ENCODE measurements at places on chromosomes 6 and 20.

- no peak for DNase-seq
These were observed 337.7 kb upstream of the PRND start for GRCh38 chr20:4383961-4384360.

GRCh38 chr6:2534406-2535042 lies 216.2 kb downstream of the MYLK4 start:
- no peak for DNase-seq

GRCh38 chr6:157143171-157143889 lies 180.0 kb downstream of the TMEM242 start:
- peak; percentile 76 for DNase-seq

GRCh38 chr6:4667591-4667990 lies 108.6 kb upstream of the CDYL start:
- DNase-seq, result no peak

DNA sequence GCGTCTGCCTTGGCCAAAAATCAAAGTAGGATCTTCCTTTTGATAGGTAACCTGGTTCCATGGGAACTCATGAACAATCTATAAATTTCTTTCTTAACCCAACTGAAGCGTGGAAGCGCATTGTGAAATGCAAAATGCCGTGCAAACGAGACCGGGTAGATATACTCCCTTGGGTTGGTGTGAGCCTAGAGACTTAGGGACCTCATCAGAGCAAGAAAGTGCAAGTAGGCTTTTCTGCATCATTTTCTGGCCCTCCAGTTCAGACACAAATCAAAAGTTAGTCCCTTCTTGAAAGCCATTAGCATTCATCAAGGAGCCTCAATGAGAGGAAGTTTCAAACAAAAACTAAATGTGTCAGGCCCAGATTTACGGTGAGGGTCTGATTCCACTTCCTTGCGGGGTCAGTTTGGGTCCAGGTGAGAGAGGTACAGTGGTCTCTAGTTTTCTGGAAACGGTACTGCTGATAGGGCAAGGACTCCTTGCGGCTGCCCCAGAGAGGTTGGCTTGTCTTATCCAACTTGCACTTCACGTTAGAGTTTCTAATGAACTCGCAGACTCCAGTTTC lies 5.3 kb upstream of the ZNF184 start:
- no peak for DNase-seq

DNA sequence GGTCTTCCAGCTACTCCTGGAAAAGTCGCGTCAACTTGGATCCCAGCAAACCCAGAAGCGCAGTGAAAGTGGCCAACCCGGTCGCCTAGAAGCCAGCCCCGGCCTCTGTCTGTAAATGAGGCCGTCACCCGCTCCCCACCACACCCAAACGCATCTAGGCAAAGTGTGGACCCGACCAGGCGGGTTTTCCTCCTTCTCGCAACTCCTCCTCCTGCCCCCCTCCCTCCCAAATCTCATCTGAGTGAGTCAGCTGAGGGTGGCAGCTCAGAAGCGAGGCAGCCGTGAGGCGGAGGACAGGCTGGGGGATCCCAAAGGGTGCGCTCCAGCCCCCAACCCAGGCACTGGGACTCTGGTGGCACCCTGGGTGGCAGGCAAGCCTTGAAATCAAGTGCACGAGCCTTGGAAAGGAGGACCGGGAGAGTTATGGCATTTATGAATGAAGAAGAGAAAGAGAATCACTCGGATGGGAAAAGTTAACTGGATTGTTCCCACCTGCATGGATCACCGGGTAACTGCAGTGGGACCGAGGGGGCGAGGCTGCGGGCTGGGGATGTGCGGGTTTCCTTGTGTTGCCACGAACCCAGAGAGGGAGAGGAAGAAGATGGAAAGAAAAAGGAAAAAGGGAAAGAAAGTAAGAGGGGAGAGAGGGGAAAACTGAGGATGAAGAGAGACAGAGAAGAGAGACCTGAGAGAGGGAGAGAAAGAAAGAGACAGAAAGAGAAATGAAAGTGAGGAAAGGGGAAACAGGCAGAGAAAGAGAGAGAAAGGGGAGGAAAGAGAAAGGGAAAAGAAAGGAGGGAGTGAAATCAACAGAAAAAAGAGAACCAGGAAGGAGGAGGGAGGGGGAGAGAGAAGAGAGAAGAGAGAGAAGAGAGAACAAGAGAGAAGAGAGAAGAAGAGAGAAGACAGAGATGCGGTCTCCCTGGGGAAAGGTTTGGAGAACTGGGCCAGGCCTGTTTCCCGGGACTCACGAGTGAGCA lies at the start of gene APCDD1L:
TSS of gene APCDD1L (minus strand) at position 167 of the 980 bp plus-strand sequence. CDS start 692 bp downstream, outside the sequence.
- no peak for DNase-seq

GRCh38 chr20:48309293-48309692 lies 518.5 kb downstream of the PREX1 start:
- no peak for DNase-seq

- DNase-seq, result no peak
These were observed 19.7 kb downstream of the TSHZ2 start for GRCh38 chr20:52991830-52992229.

- DNase-seq, result no peak
These were observed 36.9 kb downstream of the ARHGAP18 start for GRCh38 chr6:129672881-129673631.

GRCh38 chr6:26550250-26550993 lies 12.3 kb downstream of the HMGN4 start:
- peak; percentile 24 for DNase-seq

DNA sequence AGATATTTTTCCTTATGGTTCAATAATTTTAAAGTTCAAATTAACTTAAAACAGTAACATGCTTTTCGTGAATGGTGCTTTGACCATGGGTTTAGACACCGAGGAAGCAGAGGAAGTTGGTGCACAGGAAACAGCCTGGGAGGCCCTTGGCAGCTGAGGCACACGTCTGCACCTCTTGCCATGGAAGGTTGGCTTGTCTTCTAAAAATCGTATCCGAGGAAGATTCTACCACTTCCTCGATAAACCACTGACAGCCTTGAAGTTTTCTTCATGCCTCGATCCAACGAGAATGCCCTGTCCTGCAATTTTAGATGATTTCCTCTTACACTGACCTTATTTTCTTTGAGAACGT lies 12.2 kb downstream of the DLL1 start:
- DNase-seq, result no peak

GRCh38 chr6:108071736-108072276 lies 2.7 kb downstream of the OSTM1 start:
- DNase-seq, result no peak

GRCh38 chr6:82259389-82259788 lies 11.8 kb upstream of the IBTK start:
- DNase-seq, result no peak

DNA sequence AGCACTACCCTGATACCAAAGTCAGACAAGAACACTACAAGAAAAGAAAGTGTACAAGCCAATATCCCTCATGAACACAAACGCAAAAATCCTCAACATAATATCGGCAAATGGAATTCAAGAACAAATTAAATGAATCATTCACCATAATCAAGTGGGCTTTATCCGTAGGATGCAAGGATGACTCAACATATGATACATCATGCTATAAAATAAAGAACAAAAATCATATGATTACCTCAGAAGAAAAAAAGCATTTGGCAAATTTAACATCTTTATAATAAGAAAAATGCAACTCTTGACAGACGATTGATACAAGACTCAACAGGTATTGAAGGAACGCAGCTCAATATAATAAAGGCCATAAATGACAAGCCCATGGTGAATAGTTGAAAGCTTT lies 843.9 kb downstream of the FRK start:
- DNase-seq, result no peak

- no peak for DNase-seq
These were observed 132.4 kb upstream of the STXBP5 start for GRCh38 chr6:147071776-147072175.

DNA sequence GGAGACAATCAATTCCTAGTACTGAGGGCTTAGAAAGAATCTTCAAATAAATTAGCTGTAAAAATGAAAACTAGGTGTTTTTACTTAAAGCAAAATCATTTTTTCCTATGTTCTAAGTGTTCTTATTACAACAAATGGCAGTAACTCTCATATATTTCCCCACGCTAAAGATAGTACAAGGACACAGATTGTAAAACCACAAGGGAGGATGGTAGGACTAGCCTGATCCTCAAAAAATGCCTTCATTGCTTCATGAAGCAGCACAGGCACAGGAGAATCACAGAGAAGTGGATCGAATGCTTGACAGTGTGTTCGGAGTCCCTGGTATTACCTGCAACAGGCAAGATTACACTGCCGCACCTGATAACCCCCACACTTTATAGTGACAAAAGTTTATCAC lies 58.5 kb downstream of the SAMD3 start:
- DNase-seq, result no peak

DNA sequence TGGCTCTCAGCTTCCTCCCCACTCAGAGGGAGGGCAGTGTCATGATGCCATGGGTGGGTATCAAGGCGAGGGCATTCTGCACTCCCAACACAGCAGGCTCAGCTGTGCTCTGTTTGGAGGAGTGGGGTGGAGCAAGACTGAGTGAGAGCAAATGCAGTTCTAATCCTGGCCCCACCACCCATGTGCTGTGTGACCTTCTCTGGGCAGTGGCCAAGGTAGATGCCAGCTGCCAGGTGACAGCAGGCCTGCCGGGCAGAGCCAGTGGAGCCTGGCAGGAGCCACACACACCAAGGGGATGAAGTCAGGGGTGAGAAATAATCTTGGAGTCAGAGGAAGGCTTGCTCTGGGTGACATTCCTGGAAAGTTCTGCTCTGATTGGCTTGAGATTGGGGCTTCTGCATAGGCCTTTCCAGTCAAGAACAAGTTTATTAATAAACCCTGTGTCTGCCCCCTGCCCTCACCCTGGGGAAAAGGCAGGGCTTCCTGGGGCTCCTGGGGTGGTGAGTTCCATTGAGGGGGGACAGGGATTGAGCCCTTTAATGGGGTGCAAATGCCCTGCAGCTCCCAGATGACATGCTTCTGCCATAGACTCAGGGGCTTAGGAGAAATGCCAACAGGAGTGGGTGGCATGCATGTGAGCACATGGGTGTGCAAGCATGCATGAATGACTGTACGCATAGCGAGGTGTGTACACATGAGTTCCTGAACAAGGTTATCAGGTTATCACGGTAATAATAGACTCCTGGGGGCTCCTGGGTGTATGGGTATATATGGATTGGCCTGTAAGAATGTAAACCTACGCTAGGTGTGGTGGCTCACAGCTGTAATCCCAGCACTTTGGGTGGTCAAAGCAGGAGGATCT lies 134.2 kb downstream of the MRPL14 start:
- no peak for DNase-seq

GRCh38 chr20:63070771-63071540 lies 64.2 kb upstream of the BHLHE23 start:
- no peak for DNase-seq

DNA sequence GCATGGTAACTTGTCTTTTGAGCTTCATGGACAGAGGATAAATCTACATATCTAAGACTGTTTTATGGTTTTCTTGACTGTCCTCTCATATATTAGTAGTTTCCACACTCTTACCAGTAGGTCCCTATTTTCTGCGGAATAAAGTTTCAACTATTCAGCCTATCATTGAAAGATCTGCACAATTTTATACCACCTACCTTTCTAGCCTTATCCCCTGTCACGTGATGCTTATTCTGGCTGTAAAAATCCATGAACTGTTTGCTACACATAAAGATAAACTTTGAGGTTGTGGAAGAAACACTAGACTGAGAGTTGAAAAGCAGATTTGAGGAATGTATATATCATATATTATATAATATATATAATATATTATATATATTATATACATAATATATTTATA lies 423.8 kb downstream of the TENT5A start:
- DNase-seq, result no peak

DNA sequence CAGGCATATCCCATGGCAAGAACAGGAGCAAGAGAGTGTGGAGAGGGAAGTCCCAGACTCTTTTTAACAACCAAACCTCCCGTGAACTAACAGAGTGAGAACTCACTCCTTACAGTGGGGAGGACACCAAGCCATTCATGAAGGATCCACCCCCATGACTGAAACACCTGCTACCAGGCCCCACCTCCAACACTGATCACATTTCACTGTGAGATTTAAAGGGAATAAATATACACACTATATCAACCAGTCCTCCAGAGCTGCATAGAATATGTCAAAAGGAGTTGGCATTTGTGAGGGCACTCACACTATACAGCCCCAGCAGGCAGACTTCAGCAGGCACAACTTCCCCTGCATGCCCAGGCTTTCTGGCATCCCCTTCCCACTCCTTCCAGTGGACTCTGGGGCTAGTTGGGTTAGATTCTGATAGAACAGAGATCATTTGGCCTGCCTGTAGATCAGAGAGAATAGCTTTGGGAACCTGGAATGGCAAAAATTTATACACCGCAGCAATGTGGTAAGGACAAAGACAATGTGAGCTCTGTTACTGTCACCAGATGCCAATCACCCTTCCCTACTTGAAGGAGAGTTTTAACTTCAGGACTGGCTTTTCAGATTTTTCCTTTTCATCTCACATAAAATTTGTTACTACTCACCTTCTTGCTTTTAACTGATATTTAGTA lies 25.2 kb upstream of the TENT5A start:
- no peak for DNase-seq

DNA sequence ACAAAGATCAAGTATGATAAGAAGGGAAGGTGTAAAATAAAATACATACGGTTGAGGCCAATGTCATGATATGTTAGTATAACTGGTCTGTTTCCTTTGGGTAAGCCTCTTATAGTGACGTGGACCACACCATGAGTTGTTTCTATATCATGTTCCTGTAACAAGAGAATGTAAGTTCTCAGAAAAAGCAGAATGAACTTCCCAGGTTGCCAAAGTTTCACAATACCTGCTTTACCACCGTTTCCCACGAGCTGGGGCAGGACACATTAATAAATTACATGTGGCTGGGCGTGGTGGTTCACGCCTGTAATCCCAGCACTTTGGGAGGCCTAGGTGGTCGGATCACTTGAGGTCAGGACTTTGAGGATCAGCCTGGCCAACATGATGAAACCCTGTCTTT lies 42.6 kb upstream of the SLA2 start:
- DNase-seq, result no peak

DNA sequence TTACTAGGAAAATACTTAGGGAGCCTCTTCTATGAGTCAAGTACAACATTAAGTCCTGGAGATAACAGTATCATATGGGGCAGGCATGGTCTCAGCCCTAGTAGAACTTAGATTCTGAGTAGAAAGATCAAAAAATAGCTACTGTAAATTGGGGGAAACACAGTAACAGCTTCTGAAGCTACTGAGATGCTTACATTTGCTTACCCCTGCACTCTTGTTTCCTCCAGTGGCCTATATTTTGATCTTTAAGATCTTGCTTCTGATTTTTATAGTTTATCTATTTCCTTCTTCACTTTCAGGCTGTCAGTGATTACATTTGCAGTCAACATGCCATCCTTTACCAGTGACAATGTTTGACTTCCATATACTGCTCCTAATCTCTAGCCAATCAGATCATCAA lies 35.3 kb downstream of the HIVEP2 start:
- DNase-seq, result no peak

DNA sequence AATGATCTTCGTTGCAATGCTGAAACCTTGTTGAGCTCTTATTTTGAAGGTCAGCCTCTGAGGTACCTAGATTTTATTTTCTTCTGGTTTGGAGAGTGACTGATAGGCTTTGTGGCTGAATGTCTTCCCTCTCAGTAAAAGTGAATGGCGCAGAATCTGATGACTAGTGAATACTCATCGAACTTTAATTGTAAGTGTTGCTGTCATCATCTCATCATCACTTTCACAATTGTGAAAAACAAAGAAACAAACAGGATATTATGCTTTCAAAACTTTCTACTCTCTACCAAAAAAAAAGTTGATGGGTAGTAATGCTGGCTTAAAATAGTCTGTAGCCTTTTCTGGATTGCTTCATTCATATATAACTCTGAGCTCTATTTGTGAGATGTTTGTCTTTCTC lies 239.5 kb upstream of the RAB32 start:
- DNase-seq, result no peak
